ENCODE measurements at places on chromosomes 6 and 20.
A peak's percentile ranks its signal among the peaks of the same experiment; 100 is the strongest.

DNA sequence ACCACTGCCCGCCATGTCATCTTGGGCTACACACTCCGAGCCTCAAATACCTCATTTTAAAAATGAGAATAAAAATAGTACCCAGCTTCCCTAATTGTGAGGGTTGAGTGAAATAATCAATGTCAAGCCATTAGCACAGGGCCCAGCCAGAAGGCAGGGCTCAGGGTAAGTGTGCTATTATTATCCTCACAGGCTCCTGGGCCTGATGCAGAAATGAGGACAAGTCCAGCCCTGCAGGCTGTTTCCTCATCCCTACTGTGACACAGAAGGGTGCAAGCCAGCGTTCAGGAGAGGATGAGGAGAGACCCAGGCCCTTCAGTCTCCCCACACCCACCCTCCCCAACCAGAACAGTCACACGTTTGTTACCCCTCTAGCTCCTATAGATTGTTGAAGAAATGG lies 4.0 kb downstream of the DLK2 start:
- DNase-seq = no peak

DNA sequence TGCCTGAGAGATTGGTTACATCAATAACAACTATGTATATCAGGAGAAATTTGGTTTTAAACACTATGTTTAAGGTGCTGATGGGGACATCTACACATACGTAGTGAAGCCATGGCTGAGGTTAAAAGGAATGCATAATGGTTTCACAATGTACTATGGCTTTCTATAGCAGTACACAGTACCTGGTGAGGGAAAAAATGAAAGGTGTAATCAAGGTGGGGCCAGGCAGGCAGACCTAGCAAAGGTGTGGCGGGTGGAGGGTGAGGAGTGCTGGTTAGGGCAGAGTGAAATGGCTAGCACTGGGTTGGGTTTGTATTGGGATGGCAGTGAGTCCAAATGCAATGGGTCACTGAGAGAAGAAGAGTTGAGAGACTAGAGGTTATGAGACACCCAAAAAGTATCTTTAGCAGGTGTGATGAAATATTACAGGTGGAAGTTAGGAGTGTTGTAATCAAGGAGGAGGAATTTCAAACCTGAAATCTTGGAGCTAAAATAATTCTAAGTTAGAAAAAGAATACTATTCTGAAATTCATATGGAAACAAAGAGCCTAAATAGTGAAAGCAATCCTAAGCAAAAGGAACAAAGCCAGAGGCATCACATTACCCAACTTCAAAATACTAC lies 22.3 kb downstream of the PAQR8 start:
- no peak for DNase-seq

GRCh38 chr6:122339661-122340060 lies 59.8 kb upstream of the HSF2 start:
- no peak for DNase-seq

DNA sequence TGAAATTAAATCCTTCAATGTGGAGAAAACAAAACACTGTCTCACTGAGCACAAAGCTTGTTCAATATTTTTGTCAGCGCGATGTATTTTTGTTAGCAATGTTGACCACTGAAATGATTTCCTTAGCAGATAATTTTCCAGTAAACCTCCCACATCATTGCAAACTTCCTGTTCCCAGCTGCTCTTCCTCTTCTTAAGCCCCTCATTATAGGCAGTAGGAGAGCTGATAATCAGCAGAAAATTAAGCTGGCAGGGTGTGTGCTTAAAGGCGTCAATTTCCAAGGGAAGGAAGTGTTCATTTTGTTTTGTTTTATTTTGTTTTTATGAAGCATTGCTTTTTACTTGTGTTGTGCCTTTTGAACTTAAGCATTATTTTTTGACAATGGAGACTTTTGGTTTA lies 29.1 kb upstream of the TMEM14A start:
- DNase-seq = no peak

DNA sequence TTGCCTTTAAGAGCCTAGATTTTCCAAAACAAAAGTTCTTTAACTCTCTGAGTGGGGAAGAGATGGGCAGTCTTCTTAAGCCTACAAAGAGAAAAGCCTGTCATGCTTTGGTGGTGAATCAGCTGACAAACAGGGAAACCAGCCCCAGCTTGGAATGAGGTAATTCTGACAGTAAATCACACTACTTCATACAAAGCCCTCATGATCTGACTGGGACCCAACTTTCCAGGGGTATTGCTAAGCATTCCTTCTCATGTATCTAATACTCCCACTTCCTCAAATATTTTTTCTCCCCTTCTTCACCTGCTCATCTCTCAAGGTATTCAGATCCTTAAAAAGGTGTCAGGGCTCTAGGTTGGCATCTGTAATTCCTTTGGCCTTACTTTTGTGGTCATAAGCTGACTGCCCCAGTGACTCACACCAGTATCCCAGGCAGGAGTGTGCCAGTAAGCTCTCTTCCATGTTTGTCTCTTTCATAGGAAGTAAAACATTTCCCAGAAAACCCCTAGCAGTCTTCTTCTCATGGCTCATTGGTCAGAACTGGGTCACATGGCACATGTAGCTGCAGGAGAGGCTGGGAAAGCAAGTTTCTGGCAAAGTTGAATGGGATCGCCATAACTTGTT lies 15.0 kb upstream of the TBC1D22B start:
- DNase-seq = peak; percentile 99

GRCh38 chr20:58130156-58130555 lies 98.3 kb downstream of the ANKRD60 start:
- DNase-seq = no peak

DNA sequence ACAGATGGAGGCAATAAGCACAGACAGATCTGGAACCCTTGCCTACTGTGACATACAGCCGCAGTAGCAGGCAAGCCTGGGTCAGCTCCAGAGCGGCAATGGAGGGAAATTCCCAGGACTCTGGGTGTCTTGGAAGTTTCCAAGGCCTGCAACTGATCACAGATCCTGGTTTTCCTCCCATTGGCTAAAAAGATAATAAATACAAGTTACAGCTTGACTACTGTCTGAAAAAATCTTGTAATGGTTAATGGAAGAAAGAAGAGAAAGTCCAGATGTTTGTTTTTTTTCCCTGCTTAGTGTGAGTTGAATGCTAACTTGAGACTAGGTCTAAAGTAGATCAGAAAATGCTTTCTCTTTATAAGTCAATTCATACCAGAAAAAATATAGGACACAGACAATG lies 307.6 kb downstream of the ALDH8A1 start:
- no peak for DNase-seq
